ENCODE measurements at places on chromosomes 13 and 19.

DNA sequence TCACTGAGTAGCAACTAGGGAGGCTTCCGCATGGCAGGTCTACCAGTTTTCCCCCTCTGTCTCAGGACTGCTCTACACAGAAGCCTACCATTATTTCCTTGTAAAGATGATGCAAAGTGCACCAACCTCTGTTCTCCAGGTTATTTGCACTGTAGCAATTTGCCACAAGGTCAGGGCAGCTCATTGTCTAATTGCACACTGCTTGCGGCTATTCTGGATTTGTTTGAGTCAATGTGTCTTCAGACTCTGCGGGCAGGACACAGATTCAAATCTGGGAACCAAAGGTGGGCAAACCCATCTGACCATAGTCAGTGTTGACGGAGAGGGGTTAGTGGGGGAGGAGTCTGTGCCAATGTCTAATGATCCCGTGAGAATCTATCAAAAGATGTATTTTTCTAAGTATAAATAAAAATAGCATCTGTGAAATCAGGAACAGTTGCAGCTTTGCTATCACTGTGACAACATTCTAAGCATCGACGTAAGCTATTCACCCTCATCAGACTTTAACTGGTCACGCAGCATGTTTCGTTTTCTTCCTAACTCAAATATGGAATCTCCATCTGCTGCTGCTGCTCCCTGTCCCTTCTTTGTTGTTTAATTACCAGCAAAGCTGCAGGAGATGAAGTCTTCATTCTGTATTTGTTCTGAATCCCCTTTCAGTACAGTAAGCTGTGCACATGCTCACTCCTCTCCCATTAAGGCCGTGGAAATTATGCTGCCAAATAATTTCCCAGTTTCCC, 26.4 kb downstream of the CYSLTR2 start:
- DNase-seq: no peak

GRCh38 chr19:31001991-31002390, 347.2 kb downstream of the TSHZ3 start:
- no peak for DNase-seq

- no peak for DNase-seq
Measured at GRCh38 chr19:46806656-46807055, 18.3 kb upstream of the SLC1A5 start.

- no peak for DNase-seq
Measured at GRCh38 chr13:99419591-99420243, 81.6 kb upstream of the TM9SF2 start.

DNA sequence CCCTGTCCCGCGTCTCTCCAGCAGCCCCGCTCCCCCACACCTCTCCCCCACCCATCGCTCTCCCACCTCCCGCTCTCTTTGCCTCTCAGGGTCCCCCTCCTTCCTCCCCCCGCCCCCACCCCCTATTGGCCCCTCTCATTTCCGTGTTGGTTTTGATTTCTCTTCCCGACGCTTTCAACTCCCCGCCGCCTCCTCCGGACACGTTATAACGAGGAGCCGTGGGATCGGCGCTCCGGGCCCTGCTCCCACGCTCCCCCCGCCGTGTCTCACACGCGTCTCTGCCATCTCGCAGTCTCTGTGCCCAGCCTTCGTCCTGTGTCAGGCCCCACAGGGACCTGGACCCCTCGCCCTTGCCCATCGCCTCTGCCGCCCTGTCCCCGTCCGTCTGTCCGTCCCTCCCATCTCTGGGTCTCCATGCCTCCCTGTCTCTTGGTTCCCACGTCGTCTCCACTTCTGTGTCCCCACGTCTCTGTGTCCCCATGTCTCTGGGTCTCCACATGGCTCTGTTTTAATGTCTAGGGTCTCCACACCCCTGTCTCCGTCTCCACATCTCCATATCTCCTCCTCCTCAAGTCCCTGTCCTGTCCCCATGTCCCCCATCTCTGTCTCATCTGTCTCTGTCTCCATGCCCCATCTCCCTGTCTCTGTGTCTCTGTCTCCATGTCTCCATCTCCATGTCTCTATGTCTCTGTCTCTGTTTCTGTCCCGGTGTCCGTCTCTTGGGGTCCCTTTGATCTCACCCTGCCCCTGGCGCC, 13.1 kb downstream of the ERFL start:
- DNase-seq: no peak

DNA sequence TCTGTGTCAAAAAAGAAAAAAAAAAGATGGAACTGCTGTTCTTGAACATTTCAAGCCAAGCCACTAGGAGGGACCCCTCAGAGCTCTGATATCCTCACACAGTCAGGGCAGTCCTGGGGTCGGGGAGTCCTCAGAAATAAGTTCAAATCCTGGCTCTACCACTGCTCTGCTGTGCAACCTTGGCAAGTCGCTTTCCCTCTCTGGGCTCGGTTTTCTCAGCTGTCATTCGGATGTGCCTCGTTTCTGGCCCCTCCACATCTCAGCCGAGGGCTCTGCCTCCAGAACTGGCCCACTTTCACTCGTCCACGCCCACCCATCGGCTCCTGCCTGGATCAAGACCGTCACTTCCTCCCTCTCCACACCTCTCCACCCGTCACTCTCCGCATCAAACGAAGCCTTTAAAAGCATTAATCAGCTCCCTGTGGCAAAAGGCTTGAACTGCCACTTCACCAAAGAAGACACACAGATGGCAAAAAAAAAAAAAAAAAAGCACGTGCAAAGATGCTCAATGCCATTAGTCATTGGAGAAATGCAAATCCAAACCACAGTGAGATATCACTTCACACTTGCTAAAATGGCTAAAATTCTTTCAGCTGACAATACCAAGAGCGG, 7.4 kb upstream of the ZNRF4 start:
- DNase-seq: peak; percentile 40

DNA sequence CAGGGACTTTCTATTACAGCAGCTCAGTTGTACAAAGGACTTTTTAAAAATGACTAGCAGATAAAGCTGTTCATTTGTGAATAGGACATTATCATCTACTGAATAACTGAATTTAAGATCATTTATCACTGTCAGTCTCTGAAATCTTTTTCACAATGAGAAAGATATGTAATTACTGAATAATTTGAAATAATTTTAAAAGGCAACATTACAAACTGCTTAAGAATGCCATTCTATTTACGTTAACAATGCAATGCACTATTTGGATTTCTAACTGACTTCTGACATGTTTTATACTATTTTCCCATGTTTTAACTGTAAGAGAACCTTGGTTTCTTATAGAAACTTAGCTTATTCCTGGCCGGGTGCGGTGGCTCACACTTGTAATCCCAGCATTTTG, 2033.0 kb upstream of the PCDH20 start:
- no peak for DNase-seq

GRCh38 chr19:3780786-3781304, 5.3 kb downstream of the MATK start:
- no peak for DNase-seq

DNA sequence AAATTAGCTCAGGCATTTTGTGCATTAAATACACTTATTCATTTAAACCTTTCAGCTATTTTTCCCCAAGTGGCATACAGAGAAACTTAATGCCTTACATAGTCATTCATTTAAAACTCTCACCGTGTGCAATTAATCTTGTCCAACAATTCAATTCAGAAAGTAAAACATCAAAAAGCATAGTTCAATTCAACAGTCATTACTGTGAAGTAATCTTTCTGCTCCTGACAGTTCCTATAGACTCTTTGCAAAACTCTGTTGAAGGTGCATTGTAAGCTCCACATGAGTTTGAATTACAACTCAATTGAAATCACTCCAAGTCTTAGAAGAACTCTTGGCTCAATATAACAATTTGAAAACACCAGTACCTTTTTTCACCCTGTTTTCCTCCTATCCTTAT, 228.3 kb downstream of the DACH1 start:
- no peak for DNase-seq

GRCh38 chr13:111337206-111337605, 16.8 kb downstream of the TEX29 start:
- DNase-seq: peak; percentile 94

DNA sequence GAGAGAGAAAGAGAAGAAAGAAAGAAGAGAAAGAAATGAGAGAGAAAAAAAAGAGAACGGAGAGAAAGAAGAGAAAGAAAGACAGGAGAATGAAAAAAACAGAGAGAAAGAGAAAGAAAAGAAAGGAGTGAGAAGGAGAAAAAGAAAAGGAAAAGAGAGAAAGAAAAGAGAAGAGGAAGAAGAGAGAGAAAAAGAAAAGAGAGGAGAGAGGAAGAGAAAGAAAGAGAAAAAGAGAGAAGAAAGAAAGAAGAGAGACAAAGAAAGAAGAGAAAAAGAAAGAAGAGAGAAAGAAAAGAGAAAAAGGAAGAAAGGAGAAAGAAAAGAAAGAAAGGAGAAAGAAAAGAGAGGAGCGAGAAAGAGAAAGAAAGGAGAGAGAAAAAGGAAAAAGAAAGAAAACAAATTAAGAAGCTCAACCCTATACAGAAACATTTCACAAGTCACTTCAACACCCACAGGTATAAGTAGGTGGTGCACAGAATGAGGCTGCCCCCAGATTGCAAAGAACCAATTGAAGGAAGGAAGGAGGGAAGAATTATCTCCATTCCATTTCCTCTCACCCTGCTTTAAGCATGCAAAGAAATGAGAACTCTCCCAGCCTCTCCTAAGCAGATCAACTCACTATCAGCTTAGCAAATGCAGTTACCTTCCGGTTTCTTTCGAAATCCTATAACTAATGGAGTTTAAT, 98.8 kb upstream of the CACNA1A start:
- no peak for DNase-seq

GRCh38 chr19:39111593-39112199, 13.9 kb upstream of the PAK4 start:
- no peak for DNase-seq

DNA sequence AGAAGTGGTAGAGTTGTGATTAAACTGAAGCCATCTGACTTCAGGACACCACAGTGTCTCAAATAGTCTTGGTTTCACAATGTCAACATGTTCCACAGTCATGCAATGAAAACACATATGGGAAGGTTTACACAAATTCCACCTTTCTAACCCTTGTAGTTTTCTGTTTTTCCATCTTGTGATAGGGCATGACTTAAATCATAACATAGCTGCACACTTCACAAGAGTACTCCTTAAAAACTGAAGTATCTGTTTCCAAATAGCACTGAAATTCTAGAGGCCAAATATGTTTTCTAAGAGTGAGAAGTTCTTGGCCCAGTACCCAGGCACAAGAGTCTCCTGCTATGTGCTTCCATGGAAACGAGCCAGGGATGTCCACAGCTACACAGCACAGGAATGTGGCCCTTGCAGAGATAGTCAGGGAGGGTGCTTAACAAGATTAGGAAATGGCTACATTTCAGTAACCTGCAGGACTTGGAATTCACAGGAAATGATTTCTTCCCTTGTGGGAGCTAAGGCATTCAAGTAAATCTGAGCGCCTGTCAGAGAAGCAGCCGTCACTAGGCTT, 269.1 kb downstream of the NDFIP2 start:
- peak; percentile 99 for DNase-seq

GRCh38 chr13:40597735-40598365, 68.6 kb downstream of the FOXO1 start:
- DNase-seq: no peak

- DNase-seq: peak; percentile 33
Measured at GRCh38 chr13:28100150-28101121, at the start of gene FLT3. TSS of gene FLT3 (minus strand) at chr13:28100576. CDS start at chr13:28100510, 66 bp downstream.

DNA sequence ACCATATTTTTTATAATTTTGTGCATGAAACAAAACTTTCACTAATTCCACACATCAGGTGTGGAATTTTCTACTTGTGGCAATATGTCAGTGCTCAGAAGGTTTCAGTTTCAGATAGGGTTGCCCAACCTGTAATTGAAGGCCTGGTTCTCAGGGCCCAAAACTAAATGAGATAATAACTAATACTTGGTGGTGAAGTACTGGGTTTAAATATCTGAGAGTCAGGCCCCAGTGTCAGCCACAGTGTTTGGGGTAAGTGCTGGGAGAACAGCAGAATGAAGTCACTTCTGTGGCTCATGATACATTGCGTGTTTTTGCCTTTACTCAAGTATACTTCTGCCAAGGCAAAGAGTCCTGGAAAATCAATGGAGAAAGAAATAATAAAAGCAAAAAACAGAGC, 5.6 kb downstream of the SAFB start:
- no peak for DNase-seq

- no peak for DNase-seq
Measured at GRCh38 chr13:113974304-113975281, 717 bp upstream of the C13orf46 start.

GRCh38 chr13:44710576-44710975, 134.4 kb upstream of the TSC22D1 start:
- DNase-seq: peak; percentile 96

DNA sequence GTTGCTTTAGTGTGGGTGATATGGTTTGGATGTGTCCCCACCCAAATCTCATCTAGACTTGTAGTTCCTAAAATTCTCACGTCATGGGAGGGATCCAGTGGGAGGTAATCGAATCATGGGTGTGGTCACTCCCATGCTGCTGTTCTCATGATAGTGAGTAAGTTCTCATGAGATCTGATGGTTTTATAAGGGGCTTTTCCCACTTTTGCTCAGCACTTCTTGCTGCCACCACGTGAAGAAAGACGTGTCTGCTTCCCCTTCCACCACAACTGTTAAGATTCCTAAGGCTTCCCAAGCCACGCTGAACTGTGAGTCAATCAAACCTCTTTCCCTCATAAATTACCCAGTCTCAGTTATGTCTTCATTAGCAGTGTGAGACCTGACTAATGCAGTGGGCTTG, 26.0 kb downstream of the OR10H4 start:
- DNase-seq: no peak

DNA sequence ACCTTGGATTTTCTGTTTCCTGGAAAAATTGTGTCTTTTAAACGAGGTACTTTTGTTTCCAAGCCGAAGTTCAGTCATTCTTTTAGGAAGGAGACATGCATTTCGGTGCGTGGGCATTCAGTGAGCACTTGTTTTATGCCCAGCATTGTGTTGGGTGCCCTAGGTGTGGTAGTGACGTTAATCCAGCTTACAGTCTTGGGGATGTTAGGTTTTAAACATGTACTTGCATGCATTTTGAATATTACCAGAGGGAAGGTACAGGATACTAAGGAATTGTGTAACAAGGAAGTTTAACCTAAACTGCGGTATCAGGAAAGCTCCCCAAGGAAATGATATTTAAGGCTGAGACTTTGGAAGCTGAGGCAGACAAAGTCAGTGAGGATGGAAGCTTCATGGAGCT, 66.3 kb downstream of the ARHGAP35 start:
- DNase-seq: no peak

DNA sequence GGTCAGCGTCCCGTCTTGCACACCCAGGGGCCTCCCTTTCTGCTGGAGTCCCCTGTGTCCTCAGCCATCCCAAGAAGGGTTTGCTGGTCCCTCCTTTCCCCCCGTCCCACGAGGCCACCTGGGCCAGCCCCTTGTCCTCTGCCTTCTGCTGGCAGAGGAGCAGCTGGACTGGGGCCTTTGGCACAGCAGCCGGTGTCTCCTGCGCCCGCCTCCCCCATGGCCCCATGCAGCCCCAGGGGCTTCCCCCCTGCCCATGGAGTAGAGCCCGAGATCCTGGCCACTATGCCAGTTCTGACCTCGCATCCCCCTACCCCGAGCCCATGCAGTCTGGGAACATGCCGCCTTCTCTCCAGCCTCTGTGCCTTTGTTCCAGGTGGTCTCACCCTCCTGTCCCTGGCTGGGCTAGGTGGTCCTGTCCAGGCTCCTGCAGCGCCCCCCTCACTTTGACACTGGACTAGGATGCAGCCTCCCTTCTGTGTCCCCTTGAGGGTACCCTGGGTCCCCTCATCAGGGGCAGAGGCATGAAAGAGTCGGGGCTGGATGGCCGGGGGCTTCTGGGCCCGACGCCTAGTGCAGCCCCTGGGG, 5.7 kb upstream of the GARIN5A start:
- no peak for DNase-seq

Data from fibroblast of skin of right quadriceps (primary cell).